SW 1271 (cell line): ENCODE measurements at places on chromosomes 3 and 15.

- DNase-seq, result no peak
These were observed 370.0 kb upstream of the FRG2C start for GRCh38 chr3:75294124-75294523.

- no peak for DNase-seq
These were observed 38.4 kb downstream of the GTF2E1 start for GRCh38 chr3:120780977-120781376.

- no peak for DNase-seq
These were observed 249.9 kb upstream of the CTDSPL start for GRCh38 chr3:37611771-37612170.

GRCh38 chr3:85864896-85865295, 906.1 kb downstream of the CADM2 start:
- no peak for DNase-seq

- DNase-seq, result no peak
These were observed 2.5 kb upstream of the ABHD5 start for GRCh38 chr3:43688245-43688650.
